Activated T-cell treated with anti-CD3 and anti-CD28 coated beads, Interleukin-2, amount 50 U/mL, for 24 hours (primary cell): ENCODE measurements at places on chromosomes 4 and X.

DNA sequence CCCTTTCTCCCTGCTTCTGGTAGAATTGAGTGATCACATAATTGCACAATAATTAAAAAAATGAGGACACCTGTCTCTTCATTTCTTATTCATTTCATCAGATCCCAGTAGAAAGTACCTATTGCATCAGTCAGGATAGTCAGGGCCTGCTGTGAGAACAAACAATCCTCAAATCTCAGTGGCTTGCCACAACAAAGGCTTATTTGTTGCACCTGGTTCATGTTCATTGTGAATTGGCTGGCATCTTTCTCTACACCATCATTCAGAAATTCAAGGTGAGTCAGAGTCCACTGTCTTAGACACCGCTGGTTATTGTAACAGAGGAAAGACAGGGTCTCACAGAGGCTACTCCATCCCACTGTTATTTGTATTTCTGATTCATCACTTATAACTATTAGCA is 409.8 kb downstream of the STIM2 start:
- DNase-seq: no peak

DNA sequence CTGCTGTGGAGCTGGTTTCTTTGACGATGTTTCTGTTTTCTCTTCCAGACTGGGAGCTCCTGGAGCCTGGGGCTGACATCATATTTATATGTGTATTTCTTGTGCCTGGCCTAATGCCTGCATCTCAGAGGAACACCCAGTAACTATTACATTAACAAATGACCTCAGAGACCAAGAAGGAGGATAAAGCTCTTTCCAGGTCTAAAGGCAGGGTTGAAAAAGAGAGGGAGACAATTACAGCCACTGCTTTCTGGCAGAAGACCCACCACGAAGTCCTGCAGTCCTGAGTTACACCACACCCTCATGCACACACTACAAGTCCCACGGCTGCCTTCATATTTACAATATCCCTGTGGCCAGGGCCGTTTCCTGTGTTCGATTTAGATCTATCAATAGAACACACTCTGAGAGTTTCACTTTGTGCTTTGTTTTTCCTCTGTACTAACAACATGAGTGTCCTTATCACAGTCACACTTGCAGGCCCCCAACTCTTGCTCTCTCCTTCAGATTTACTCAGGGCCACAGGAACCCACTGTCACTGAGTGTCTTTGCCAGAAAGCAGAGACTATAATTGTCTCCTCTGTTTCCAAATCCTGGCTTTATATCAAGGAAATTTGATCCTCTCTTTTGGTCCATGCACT is 535.5 kb downstream of the MID1IP1 start:
- no peak for DNase-seq

DNA sequence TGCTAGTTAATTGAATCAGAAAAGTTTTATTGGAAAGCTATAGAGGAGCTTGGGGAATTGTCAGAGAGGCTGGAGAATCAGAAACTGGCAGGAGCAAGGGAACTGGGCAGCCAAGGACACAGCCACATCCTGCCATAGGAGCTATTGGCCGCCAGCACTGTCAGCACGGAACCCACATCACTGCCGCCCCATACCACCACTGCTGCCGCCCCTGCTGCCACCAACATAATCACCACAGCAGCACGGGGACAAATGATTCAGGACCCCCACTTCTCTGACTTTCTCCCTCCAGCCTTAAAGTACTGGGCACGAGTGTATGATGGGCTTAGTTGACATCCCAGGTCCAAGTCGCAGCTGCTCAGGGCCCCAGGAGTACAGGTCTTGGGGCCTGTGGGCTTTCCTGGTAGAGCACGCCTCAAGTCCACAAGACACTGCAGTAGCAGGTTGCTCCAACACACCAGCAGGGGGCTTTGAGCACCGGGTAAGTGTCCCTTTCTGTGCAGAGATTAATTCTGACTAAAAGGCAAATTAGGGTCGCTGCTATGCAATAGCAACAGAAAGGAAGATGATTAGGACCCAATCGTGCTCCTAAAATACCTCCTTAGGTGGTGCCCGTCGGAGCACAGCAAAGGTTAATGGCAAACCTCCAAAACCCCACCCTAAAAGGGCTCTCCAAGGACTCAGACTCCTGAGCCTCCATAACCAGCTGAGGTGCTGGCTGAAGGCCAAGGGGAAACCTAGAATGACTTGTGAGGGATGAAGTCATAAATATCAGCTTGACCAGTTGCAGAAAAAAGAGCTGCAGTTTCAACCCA is 6.9 kb downstream of the PJA1 start:
- DNase-seq: no peak

DNA sequence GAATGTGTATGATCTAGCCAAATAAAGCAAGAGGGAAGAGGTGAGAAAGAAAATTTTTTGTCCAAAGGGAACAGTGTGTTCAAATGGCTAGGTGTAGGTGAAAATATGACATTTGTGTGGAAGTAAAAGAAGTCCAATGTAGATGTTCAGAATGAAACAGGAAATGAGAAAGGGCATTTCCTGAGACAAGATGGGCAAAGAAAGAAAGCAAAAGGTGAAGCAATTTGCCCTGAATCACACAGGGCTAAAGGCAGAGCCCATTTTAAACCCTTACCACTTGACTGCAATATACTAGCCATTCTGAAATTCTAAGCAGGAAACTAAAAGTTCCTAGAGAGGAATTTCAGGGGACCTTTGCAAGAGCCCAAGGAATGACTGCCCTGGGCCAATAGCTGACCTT is 36.0 kb downstream of the CLOCK start:
- no peak for DNase-seq

GRCh38 chr4:33873791-33874190 is 2370.5 kb downstream of the ARAP2 start:
- no peak for DNase-seq

- no peak for DNase-seq
These were observed 90.6 kb upstream of the SPIN4 start for GRCh38 chrX:63441717-63442116.

DNA sequence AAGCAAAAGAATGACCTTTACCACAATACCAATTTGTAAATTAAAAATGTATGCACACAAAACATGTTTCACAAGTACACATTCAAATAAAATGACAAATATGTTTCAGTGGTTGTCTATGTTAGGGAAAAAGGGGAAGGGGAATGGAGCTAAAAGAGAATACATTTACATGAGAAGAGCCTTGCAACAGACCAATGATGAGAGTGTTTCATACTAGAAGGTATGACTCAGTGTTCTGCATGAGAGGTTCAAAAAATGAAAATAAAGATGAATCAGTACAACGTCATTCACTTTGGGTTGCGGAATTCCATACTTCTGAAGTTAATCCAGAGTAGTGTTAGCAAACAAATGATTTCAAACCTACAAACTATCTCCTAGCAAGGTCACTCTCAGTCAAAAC is 51.7 kb downstream of the RPGR start:
- DNase-seq: no peak

DNA sequence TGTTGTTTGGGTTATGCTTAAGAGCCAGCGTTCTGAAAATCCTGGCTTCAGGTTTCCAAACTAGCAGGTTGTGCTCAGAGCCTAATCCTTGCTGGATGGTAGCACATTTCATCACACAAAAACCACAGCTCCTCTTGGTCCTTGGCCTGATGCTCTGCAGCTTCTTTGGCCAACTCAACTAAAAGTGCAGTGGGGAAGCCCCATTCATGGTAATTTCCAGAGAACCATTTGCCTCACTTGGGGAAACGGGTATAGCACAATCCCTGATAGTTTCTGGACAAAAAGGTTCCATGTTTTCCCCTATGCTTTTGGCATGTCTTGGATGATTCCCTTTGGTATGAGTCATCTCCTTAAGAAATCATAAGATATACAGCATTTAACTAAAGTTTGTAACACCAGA is 78.7 kb downstream of the SYNPO2 start:
- DNase-seq: no peak

GRCh38 chr4:184364100-184364921 is 110.0 kb downstream of the IRF2 start:
- DNase-seq: no peak

- DNase-seq: no peak
These were observed 11.5 kb downstream of the PRDM8 start for GRCh38 chr4:80208610-80209339.

DNA sequence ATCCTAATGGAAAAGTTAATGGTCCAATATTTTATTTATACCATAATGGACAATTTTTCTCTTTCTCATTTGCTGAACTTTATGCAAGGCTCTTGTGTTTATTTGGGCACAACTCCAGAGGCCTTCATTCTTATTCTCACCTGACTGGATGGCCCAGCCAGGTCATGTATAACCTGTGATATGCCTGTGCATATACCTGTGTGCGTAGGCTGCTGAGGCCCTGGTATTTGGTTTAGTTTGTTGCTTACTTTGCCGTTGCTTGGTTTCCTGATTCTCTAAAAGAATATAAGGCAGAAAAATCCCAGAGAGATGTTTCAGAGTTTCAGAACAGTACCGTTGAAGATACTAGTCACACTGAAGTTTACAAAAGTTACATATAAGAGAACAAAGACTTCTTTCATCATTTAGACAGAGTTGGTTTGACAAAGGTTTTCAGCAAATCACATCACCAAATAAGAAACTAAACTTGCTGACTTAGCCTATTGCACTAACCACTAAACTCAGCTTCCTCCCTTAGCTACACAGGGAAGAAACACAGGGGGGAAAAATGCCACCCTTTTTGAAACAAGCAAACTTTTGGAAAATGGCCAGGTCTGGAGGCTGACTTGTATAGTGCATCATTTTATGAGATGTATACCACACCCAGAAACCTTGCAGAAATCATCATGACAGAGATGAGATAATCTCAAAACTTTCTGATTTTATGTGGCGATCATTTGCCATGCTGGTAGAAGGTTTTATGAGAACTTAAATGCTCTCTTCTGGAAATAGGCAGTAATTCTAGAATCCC is 248.5 kb downstream of the GRIA3 start:
- DNase-seq: no peak

- DNase-seq: no peak
These were observed 11.5 kb downstream of the LIAS start for GRCh38 chr4:39470402-39470801.

DNA sequence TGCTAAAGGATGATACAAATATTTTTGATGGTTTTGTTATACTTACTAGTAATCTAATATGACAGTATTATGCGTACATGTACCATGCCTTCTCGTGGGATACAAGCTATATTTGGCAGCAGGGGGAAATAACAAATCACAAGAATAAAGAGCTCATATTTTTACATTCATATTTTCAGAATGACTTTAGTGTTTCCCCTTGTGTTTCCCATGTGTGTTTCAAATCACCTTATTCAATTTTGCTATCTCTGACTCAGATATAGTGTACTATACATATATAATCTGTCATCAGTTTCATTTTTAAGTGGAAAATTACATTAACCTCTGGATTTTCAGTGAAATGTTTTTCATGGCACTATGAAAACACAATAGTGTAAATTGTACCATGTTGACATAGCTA is 146.8 kb downstream of the RPA4 start:
- DNase-seq: no peak

- no peak for DNase-seq
These were observed 265.4 kb upstream of the SLC7A11 start for GRCh38 chr4:138507522-138507921.

DNA sequence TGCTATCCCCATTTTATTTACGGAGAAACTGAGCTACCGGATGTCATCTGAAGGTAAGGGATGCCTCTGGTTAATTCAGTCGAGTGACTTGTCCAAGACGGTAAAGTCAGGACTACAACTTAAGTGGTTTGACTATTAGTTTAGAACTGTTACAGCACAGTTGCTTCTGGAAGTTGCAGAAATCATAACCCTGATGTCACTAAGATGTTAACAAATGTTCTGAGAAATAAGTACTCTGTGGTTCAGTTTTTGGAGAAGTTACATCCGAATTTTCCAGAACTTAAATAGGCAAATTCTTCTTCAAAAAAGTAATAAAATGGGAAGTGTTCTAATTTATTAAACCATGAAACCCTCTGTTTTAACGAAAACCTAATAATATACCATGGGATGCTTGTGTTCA is 3.1 kb downstream of the PPA2 start:
- no peak for DNase-seq

- no peak for DNase-seq
These were observed 584.3 kb downstream of the KLHL13 start for GRCh38 chrX:117532339-117532738.

DNA sequence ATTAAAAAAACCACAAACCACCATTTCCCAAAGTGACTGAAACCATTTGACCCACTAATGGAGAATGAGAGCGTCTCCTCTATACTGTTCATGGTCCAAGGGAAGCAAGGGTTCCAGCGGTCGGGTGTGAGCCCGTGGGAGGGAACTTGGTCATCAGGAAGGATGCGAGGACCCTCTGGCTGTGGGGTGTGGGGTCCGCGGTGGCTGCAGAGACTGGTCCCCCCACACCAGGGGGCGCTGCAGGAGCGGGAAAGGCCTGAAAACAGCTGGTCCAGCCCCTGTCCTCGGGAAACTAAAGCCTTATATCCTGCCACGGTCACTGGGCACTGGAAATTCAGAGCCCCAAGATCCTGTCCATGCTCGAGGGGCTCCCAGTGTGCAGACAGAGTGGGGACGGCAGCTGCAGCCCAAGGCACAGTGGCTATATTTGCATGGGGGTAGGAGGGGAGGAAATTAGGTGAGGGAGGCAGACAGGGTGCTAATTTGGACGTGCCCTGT is 4.3 kb downstream of the BLOC1S4 start:
- DNase-seq: peak; percentile 89

DNA sequence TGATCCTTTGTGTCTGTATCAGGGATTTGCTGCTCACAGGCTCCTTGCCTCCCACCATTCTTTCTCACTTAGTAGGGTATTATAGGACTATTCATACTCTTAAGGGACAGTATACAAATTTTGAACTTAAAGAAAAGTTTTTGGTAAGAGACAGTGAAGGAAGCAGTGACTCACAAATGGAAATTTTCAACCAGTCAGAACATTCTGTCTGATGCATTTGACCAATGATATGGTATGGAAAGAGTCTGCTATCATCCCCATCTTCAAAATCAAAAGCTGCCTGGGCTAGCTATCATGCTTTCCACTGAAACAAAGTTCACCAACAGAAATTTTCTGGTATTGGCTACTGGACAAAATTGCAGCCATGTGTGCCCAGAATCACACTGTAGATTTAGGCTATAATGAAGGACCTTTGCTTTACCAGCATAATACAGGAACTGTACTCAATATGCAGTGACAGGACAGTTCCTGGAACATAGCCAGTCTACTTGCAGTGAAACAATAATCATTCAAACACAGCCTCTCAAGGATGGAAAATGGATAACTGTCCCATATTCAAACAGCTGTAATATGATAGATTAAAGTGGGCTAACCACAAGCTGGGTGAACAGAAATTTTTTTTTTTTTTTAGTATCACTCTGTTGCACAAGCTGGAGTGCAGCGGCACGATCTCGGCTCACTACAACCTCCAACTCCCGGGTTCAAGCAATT is 109.0 kb upstream of the ACSL4 start:
- no peak for DNase-seq

DNA sequence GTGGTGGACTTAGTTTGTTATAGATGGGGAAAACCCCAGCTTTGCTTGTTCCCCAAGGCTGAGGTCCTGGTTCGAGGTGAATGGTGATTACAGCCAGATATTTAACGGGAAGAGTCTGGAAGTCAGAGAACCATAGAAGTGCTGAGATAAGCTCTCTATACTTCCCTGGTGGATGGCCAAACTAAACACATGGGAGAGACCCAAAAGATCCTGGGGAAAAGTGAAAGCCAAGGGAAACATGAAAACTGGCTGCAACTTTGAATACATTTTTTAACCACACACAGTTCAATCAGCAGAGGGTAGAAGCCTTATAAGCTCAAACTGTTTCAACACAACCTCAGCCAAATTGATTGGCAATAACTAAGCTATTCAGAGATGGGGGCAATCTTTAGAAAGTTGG is 29.3 kb upstream of the SRPX start:
- DNase-seq: no peak
